NCI-H1092 (cell line): ENCODE measurements at places on chromosomes 7 and 10.

DNA sequence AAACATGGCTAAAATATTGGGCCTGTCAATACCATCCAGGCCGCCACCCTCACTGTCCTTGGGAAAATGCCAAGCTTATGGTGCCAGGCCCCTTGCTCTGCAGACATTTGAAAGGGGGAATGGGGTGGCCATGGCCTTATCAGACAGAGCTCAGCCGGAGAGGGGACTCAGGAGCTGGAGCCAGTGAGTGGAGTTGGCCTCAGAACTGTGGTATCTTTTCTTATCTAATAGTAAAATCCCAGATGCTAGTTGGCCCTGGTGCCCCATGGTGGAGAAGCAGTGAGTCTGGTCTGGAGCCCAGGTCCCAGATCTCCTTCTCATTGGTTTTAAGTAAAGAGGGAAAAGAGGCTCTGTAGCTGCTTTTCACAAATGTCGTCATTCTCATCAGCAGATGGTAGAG, 49.6 kb upstream of the SORCS3 start:
- no peak for DNase-seq

- no peak for DNase-seq
Measured at GRCh38 chr10:13505052-13505680, 23.6 kb downstream of the BEND7 start.

- DNase-seq = no peak
Measured at GRCh38 chr7:5234852-5235831, 45.1 kb downstream of the WIPI2 start.

- DNase-seq = peak; percentile 30
Measured at GRCh38 chr7:143381427-143382125, 431 bp downstream of the ZYX start.

GRCh38 chr7:3309140-3309539, 8.1 kb downstream of the SDK1 start:
- no peak for DNase-seq

- no peak for DNase-seq
Measured at GRCh38 chr10:34716958-34717357, 98.1 kb downstream of the PARD3 start.

- no peak for DNase-seq
Measured at GRCh38 chr7:95682913-95683312, 86.6 kb upstream of the PDK4 start.

GRCh38 chr10:7117806-7118674, 292.8 kb downstream of the SFMBT2 start:
- DNase-seq = no peak

DNA sequence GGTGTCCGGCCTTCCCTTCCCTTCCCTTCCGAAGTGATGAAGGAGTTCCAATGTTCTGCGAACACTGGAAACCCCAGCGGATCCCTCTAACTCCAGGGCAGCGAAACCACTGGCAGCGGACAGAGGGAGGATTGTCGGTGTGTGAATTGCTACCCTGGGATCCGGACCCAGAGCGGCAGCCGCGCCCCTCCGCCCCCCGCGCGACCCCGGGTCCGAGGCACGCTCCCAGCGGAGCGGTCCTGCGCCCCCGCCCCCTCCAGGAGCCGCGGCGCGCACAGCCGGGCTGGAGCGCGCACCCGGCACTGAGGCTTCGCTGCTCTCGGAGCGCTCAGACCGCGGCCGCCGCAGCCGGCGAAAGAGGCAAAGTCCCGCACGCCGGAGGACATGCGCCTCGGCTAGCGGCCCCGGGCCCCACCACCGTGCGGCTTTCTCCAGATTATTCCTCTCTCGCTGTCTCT, at the start of gene PTPRZ1:
TSS of gene PTPRZ1 (plus strand) at position 331 of the 458 bp plus-strand sequence. CDS start 339 bp downstream, outside the sequence.
- DNase-seq = no peak

DNA sequence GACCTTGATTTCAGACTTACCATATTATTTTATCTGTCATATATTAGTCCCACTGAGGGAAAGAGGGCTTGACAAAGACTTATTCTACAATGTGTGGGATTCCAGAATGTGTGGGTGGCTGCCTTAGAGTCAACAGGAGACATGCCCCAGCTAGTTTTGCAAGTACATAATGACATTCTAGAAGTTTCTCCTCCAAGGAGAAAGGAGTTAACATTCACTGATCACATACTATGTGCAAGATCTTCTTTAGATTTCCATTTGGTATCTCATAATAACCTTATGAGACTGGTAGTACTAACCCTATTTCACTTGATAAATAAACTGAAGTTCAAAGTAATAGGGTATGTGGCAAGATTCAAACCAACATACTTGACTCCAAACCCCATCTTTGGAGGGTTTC, 25.2 kb downstream of the IRF5 start:
- DNase-seq = no peak

DNA sequence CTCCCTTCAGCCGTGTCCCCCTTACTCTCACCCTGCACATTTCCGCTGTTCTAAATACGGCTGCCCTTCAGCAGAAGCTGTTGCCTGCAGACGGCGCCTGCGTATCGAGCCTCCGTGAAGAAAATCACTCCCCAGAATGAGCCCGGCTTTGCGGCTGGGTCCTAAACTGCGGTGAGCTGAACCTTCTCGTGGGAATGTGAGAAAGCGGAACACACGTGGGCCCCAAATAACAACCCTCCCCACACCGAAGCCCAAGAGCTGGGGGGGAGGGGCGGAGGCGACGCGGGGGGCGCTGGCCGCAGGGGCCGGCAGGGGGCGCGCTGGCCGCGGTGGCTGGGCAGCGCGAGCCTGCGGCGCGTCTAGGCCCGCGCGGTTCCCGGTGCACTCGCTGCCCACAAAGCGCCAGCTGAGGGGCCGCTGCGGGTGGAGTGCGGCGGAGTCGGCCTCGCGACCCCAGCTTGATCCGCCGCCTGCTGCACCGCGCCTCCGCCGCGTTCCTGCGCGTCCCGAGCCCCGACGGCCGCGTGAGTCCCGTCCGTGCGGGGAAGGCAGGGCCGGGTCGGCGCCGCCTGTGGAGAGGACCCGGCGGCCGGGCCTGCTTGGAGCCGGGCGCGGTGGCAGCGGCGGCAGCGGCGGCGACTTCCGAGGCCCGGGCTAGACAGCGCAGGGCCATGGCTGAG, at the start of gene ZNF398:
TSS of gene ZNF398 (plus strand) at position 382 of the 680 bp plus-strand sequence. CDS start at position 672, 290 bp downstream.
- DNase-seq = peak; percentile 82

GRCh38 chr7:130207642-130208041, at the start of gene SSMEM1:
SSMEM1 (plus strand) TSS chr7:130207860; CDS start chr7:130207911, 51 bp downstream.
- DNase-seq = no peak

DNA sequence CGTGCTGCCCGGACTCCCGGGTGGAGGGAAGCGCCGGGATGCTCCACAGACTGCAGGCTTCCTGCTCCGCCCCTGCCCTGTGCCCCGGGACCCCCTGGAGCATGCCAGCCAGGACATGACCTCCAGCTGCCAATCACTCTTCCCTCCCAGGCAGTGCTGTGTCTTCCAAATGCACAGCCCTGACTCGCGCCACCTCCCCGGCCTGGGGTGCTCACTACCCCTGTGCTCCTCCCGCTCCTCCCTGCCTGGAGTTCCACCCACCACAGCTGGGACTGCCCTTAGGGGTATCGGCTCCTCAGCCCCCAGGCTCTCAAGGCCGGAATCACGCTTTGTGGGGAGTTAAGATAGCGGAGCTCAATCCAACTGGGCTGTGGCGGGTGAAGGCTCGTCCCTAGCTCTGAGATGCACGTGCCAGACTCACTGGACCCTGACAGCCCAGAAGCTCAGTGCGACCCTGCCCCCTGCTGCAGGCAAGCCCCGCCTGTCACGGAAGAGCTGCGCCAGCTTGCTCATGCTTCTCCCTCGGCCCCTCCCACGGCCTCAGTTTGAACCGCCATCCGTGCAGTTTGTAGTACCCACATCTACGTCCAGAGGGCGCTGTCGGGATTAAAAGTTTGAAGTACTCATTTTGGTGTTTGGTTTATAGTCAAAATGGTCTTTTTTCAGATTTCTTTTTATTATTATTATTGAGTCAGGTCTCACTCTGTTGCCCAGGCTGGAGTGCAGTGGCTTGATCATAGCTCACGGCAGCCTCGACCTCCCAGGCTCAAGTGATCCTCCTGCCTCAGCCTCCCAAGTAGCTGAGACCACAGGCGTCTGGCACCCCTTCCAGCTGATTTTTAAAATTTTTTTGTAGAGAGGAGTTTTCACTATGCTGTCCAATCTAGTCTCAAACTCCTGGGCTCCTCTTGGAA, 142.5 kb upstream of the TCERG1L start:
- peak; percentile 7 for DNase-seq

- DNase-seq = no peak
Measured at GRCh38 chr7:91043186-91043585, 221.0 kb upstream of the FZD1 start.

GRCh38 chr7:24440892-24441291, 132.4 kb upstream of the PALS2 start:
- DNase-seq = no peak

DNA sequence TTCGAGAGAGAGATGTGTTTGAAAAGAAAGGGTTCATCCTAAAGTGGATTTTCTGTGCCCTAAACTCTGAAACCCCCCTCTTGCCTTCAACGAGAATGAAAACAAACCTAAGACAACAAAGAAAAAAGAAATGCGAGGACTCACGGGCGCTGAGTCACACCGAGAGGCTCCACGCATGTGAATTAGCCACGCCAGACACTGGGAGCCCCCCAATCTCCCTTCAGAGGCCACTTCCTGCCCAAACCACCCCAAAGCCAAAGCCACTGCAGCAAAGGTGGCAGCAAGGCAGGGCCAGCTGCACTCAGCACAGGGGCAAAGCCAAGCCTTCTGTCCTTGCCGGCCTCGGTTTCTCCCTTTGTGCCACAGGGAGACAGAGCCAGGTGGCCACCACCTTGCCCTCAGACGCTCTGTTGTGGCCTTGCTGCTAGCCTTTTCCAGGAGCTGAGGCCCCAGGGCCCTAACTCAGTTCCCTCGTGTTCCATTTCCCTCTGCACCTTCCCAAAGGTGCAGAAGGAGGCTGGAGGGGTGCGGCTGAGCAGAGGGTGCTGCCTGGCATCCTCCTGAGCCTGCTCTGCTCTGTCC, 93.3 kb downstream of the FAM53B start:
- no peak for DNase-seq

DNA sequence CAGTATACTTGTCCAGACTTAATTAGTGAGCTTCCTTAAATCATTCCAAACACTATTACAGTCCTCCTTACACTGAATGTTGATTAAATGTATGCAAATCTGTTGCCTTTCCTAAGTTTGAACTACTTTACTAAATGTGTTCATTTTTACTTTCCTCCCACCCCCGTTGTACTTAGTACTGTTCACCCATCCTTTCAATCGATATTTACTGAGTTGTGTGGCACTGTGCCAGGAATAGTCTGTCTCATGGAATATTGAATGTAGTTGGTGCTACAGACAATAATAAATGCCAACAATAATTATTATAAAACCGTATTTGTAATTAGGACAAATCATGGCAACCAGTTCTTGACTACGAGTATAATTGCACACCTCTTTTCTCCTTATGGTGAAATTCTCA, 335.7 kb downstream of the GPR37 start:
- DNase-seq = no peak

GRCh38 chr10:60286559-60286958, 103.1 kb downstream of the ANK3 start:
- DNase-seq = no peak

DNA sequence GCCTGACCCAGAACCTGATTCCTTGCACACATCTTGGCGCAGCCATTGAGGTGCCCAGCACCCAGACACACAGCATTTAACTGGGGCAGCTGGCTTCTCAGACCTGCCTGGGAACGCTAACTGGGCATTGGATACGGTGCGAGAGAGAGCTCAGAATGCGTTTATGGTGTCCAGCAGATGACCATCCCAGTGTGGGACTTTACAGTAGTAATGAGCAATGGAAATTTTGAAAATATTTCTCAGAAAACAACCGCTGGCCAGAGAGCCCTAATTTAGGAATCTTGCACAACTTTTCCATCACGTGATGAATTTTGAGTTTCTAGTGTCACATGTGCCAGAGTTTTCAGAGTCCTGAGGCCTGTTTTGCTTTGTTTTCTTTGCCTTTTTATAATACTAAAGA, 78.2 kb upstream of the SEC61G start:
- no peak for DNase-seq

GRCh38 chr10:89165923-89166322, 41.2 kb downstream of the CH25H start:
- no peak for DNase-seq

GRCh38 chr7:109864230-109864629, 1226.7 kb upstream of the LRRN3 start:
- no peak for DNase-seq

DNA sequence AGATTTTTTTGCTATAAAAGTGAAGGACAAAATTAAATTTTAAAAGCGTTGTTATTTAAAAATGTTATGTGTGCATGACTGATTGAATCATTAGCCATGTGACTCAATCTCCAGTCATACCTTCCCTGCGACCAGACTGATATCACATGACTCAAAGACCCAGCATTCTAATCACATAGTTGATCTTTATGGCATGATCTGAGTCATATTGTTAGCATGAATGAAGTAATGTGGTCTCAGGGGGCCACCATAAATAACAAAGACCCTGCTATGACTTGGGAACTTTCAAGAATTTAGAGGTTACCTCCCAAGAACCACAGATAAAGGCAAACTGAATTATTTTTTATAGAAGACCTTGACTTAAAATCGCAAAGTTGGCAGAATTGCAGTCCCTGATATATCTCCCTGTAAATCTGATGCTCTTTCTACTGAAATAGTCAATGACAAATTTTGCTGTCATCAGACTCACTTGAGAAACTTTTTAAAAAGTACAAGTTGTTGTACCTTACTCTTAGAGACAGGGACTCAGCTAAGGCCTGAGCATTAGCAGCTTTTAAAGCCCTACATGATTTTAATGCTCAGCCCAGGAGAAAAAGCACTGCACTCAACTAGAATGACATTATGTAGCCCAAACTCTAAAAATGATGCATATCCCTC, 717.3 kb downstream of the XPNPEP1 start:
- DNase-seq = no peak
